Activated naive CD8-positive, alpha-beta T cell treated with anti-CD3 and anti-CD28 coated beads for 36 hours (primary cell): ENCODE measurements at places on chromosomes 5 and 9.

GRCh38 chr5:126481243-126481642 lies 58.0 kb downstream of the GRAMD2B start:
- DNase-seq: no peak

GRCh38 chr5:173916233-173916632 lies 28.1 kb downstream of the CPEB4 start:
- DNase-seq: no peak

DNA sequence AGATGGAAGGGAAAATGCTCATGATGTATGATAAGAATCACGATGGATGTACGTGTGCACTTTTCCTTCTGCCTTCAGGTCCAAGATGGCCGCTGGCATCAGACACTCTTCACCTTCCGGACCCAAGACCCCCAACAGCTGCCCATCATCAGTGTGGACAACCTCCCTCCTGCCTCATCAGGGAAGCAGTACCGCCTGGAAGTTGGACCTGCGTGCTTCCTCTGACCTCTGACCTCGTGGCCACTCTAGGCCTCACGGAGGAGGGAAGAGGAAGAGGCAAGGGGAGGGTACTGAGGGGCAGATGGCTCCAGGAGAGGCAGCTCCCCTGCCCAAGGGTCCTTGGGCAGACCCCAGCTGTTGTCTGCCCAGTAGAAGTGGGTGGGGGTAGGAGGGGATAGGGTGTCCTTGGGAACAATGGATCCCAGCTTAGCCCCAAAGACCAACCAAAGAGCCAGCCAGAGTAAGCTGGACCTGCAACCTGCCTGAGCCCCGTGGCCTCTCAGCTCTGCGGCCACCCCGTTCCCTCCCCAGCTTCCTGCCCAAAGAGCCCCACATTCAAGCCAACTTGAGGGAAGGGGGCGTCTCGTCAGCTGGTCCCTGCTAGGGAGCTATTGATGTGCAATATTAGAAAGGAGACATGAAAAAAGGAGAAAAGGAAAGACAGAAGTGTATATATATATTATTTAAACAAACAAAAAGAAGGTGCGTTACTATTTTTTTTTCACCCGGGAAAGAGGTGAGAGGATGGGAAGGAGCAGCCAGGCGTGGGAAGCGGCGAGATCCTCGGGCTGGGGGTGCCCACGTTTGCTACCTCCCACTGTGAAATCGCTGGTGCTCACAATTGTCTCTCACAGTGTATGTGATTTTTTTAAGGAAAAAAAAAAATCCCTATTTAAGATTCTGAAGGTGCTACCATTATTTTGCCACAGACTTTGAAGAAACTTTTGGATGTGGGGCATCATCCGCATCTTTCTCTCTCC lies 12.1 kb upstream of the ORM1 start:
- no peak for DNase-seq

DNA sequence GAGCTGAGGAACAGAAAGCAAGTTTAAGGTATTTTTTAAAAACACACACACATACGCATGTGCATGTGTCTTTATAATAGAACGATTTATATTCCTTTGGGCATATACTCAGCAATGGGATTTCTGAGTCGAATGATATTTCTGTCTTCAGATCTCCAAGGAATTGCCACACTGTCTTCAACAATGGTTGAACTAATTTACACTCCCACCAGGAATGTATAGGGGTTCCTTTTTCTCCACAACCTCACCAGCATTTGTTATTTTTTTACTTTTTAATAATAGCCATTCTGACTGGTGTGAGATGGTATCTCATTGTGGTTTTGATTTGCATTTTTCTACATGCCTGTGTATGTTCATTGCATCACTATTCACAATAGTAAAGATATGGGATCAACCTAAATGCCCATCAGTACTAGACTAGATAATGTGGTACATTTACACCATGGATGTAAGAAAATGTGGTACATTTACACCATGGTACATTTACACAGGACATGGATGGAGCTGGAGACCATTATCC lies 60.3 kb upstream of the MAP3K1 start:
- DNase-seq: no peak

- no peak for DNase-seq
Measured at GRCh38 chr5:143506836-143507552, 103.5 kb upstream of the NR3C1 start.

- DNase-seq: no peak
Measured at GRCh38 chr5:173659423-173659822, 43.0 kb upstream of the BOD1 start.

DNA sequence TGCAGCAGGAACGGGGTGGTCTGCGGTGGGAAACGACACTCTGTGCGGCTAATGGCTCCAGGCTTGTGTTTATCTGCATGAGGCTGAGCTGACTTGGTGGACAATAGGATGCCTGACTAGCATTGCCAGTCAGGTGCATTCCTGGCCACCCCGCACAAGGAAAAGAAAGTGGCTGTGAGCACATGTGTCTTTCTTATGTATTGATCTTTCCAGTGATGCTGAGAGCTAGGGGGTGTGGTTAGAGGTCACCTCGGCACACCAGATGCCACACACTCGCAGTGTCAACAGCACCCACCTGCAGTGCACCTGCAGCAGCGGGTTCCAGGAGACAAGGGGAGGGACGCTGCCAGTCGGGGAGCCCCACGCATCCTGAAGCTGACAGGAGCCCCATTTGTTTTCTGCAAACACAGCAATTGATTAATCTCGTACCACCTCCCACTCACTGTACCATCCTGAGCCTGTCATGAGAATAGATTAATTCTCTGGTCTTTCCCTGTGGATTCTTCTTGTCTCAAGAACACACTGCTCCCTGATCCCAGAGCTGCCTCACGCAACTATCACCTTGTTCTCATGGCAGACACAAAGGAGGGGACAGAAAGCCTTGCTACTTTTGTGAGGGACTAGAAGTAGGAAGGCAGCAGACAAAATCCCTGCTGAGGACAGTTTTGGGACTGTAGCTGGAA lies 251.7 kb upstream of the WWC1 start:
- DNase-seq: no peak

GRCh38 chr5:443239-444151 lies 519 bp downstream of the EXOC3 start:
- peak; percentile 27 for DNase-seq

GRCh38 chr5:1722877-1723276 lies 76.8 kb downstream of the MRPL36 start:
- no peak for DNase-seq

- DNase-seq: no peak
Measured at GRCh38 chr9:33220681-33221567, 19.0 kb upstream of the SPINK4 start.

GRCh38 chr9:28092981-28093936 lies 520.0 kb upstream of the C9orf72 start:
- no peak for DNase-seq

DNA sequence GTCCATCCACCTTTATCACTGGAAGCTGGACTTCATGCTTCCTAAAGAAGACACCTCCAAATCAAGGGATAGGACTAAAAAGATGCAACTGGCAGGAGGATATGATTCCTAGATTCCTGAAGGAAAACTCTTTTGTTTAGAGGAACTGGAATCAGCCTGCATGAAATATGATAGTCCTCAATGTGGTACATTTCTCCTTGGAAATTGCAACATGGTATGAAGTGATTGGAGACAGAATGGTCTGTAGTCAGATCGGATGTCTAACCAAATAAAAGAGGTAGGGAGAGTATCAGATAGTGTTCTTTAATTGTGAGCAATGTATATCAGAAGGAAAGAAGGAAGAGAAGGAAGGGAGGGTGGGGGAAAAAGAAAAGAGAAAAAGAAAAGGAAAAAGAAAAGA lies 116.1 kb upstream of the FSTL4 start:
- no peak for DNase-seq

DNA sequence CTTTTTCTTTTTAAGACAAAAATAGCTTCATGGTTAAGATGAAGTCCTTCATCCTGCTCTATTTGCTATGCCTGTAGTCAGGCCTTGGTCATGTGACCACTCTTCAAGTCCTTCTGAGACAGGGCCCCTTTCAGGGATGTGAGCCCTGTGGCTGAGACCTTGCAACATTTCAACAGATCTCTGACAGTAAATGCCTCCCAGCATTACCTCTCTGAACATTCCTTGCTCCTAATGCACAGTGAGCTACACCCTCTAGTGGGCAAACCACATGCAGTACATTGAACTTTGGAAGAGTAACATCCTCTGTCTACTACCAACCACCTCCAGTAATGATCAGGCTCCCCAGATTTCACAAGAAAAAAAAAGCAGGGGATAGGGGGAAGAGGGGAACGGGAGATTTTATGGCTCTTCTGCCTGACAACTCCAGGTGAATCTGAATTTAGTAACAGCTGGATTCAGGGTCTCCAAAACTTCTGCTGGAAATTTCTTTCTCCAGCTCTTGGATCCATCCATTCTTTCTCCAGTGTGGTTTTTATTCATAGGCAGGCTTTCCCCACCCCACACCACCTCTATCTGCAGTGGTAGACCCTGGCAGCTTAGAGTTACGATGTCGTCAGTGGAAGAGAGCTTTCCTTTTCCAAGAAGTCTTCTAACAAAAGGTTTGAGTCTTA lies 8.9 kb upstream of the FBXO38 start:
- peak; percentile 1 for DNase-seq

GRCh38 chr5:168890816-168891812 lies 311.9 kb upstream of the PANK3 start:
- no peak for DNase-seq

DNA sequence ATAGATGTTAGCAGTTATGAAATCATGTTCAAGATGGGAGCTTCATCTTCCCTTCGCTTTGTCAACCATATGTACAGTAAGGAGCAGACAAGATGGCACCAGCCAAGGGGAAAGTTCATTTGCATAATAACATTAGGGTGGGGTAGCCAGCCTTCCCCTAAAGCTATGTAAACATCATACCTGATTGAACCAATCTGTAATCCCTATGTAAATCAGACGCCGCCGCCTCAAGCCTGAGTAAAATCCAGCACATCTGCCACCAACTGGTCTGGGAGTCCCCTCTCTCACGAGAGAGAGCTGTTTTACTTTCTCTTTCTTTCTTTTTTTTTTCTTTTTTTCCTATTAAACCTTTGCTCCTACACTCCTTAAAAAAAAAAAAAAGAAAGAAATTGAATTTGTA lies 30.8 kb upstream of the REEP2 start:
- peak; percentile 14 for DNase-seq

DNA sequence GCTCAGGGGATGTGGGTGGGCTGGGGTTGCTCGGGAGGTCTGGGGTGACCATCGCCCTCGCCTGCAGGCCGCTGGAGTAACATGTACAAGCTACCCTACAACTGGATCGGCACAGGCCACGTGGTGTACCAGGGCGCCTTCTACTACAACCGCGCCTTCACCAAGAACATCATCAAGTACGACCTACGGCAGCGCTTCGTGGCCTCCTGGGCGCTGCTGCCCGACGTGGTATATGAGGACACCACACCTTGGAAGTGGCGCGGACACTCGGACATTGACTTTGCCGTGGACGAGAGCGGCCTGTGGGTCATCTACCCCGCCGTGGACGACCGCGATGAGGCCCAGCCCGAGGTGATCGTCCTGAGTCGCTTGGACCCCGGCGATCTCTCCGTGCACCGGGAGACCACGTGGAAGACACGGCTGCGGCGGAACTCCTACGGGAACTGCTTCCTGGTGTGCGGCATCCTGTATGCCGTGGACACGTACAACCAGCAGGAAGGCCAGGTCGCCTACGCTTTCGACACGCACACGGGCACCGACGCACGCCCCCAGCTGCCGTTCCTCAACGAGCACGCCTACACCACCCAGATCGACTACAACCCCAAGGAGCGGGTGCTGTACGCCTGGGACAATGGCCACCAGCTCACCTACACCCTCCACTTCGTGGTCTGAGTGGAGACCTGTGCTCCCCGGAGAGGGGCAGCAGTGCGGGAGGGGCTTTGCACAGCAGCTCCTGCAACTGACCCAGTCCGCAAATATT lies 33.0 kb downstream of the OLFML2A start:
- DNase-seq: no peak

DNA sequence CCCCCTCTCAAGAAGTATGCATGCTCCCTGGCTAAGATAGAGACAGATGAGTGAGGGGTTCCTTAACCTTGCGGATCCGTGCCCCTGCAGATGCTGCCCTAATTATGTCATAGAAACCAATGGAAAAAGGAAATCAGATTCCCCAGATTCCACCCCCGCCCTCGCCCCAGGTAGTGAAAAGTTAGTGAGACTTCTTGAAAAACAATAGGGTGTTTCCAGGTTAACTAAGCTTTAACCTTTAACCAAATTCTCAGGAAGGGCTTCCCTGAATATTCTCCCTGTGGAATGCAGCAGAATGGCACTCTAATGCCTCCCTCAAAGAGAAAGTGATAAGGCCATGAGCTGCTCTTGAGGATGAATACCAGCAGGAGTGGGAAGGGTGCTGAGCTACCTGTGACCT lies 116.0 kb upstream of the RANBP3L start:
- no peak for DNase-seq

- DNase-seq: no peak
Measured at GRCh38 chr9:34317436-34317835, 11.6 kb downstream of the KIF24 start.

DNA sequence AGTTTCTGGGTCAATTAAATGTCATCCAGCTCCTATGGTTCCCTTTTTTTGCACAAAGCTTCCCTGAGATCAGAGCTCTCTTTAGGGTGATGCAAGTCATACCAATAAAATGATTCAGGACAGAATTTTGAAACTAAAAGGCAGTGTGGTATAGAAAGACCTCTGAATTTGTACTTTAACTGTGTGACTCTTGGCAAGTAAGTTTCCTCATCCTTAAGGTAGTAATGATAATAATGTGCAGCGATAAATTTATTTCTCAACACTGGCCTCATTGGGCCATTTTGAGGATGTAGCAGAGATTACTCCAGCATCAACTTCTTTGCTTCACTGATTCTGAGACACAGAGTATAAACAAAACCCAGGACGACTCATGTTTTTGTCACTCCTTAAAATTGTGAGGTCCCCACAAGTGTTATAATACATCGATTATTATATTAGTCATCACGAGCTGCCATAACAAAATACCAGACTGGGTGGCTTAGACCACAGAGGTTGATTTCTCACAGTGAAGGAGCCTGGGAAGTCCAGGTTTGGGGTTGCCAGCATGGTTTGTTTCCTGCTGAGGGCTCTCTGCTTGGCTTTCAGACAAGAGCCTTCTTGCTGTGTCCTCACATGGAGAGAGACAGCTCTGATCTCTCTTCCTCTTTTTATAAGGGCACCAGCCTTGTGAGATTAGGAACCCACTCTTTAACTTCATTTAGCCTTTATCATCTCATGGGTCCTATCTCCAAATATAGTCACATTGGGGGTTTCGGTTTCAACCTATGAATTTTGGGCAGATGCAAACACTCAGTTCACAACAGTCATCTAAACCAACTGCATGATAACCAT lies 293.0 kb downstream of the ZNF608 start:
- DNase-seq: peak; percentile 3

- DNase-seq: no peak
Measured at GRCh38 chr9:89445801-89446251, 52.1 kb downstream of the SEMA4D start.

- no peak for DNase-seq
Measured at GRCh38 chr5:163912046-163912445, 406.6 kb downstream of the MAT2B start.

- DNase-seq: no peak
Measured at GRCh38 chr5:17373406-17373805, 124.6 kb upstream of the TAF11L2 start.

- no peak for DNase-seq
Measured at GRCh38 chr9:76138360-76138759, 247.9 kb downstream of the PCSK5 start.

GRCh38 chr5:63686938-63687337 lies 275.3 kb downstream of the HTR1A start:
- no peak for DNase-seq

GRCh38 chr5:104778-105296 lies 12.9 kb downstream of the PLEKHG4B start:
- no peak for DNase-seq

- no peak for DNase-seq
Measured at GRCh38 chr5:119161430-119161829, 90.5 kb downstream of the DMXL1 start.

- no peak for DNase-seq
Measured at GRCh38 chr5:132224716-132225115, 2.9 kb downstream of the P4HA2 start.
